Stimulated activated CD8-positive, alpha-beta memory T cell treated with anti-CD3 and anti-CD28 coated beads, Interleukin-2, amount 100 ng/mL, for 1 hour (primary cell): ENCODE measurements at places on chromosomes 4 and X.

DNA sequence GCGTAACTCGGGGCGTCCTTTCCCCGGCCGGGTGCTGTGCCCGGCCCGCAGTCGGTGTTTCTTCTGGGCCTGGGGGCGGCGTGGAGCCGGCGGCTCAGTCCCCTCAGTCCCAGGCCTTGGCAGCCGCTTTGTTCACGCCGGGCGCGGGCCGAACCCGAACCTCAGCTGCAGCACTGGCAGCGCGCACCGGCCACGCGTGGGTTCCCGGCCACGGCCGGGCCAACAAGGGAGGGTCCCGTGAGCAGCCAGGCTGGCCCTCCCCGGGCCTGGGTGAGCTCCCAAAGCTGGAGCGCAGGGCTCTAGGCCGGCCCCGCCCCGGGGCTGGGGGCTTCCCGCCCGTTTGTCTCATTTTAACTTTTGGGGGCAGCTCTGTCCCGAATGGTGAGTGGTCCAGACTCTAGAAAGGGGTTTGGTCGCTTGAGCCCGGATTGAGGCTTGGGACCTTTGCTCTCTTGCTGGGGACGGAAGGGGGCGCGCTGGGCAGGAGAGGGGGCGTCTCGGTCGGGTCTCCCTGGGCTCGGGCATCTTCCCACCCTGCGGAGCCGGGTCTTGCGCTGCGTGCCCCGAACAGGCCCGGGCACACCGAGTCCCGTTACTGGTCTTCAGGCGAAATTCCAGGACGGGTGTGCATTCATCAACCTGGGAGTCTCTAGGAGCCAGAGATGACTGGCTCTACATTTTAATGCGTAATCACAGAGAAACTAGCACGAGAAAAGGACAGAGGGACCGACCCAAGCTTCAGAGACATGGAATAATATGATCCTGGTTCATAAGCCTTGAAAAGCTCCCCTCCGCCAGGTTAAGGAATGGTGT is 177.1 kb downstream of the CBR4 start:
- no peak for DNase-seq

DNA sequence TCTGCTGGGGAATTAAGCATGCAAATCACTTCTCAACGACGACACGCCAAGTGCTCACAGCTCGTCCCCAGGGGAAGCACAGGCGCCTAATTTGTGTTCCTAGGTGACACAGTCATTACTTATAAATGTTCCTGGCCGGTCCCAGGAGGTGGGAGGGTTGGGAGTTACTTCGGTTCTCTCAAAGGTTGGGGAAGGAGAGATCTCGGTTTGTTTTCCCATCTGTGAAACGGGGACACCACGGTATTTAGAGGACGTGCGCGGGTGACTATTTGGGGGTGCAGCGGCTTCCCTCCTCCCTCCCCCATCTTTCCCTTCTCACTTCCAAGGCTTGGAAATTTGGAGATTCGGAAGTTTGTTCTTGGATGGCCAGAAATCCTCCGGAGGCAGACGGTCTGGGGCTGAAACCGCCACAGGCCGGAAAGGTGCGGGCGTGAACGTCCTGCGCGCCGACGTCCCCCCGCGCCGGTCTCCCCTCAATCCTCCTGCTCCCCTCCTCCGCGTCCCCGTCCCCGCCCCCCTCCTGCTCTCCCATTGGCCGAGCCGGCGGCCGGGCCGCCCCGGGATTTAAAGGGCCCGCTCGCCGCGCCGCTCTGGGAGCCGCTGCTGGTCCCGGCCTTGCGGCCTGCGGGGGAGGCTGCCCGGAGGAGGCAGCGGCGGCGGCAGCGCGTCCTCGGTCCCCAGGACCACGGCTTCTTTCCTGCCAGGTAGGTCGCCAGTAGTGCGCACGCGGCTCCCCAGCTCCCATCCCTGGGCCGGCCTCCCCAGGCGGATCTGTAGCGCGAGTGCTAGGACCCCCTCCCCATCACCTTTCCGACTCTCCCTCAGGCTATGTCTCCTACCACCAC is at the start of gene PORCN:
Gene PORCN, plus strand, starts transcription at position 593 of the 845 bp plus-strand sequence. CDS start 829 bp downstream, outside the sequence.
- DNase-seq: peak; percentile 65

DNA sequence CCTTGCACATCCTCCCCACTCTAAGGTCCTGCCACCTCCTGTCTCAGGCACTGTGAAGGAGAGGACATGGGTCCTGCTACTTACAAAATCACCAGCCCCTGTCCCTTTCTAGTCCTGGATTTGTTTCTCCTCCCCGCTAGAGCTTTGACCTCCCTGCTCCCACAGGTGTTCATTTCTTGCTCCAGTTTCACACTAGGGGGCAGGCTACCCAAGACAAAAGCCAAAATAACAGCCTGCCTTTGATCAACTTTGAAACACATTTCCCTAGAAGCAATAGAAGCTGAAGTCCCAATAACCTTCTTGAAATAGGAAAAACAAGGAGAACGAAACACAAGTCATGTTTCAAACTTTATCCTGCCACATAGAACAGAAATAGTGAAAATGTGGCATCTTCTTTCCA is 164.4 kb downstream of the QDPR start:
- no peak for DNase-seq

GRCh38 chr4:159445692-159446091 is 342.8 kb downstream of the RAPGEF2 start:
- no peak for DNase-seq

DNA sequence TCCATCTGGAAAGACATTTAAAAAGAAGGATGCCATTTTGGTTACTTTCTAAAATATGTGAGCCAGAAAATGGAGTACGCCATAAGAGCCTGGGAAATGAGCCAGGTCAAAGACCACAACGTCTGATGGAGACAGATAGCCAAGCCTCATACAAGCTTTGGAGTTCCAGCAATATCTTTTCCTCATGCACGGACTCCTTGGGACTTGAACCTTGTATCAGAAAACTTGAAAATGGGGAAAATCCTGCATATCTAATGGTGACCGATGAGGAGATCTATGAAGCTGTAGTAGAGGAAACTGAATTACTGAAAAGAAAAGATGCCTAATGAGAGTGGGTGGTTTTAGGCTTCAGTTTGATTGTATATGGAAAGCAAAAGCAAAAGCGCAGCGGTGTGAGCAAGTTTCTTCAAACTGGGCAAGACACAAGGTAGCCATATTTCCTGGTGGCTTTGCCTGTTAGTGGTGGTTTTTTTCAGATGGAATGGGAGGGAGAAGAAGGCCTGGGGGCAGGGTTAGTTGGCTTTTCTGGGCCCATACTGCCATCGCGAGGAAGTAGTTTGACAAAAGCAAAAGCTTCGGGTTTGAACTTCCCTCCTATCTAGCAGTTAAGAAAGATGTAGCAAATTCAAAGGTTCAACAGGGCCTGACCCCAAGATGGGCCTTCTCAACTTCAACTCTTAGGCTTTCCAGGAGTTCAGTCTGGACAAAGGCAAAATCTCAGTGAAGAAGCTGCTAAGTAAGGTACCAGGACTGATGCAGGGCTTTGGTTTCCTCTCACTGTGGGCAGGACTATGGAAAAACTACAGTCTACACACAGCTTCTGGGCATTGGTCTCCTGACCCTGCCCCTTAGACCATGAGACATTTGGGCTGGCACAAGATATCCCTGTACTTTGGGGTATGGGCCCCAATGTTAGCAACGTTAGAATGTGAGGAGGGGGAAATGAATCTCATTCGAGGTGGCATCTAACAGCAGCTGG is 210.0 kb upstream of the STK26 start:
- DNase-seq: peak; percentile 38

GRCh38 chr4:28545986-28546385 is 1685.3 kb downstream of the STIM2 start:
- DNase-seq: no peak

DNA sequence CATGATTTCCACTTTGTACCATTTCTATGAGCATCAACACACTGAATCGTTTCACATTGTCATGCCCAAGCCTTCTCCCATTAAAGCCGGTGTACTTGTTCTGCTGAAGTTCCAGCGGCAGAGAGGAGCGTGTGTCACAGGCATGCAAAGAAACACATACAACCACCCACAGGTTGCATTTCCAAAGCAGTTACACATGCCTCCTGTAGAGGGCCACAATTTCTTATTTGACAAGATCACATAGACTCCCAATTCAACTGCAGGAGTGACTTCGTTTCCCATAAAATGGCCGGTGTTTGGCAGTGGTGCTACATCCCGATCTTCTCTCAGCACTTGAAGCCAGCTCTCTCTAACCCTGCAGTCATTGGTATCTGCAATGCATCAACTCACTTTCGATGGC is 992.6 kb downstream of the NLGN4X start:
- DNase-seq: no peak

DNA sequence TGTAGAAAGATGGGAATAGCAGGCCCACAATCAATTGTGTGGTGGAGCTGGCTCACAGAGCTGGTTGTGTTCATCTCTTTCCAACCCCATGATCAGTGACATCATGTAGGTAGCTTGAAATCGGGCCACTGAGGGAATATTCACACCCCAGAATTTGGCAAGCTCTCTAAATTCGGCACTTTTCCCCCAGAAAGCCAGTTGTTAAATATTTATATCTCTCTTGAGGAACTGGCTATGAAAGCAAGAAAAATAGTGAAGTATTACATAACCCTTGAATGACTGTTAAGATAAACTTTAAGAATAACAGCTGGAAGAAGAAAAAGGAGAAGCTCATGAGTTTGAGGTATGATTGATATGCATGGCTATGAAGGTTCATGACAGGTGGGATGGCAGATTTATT is 38.9 kb downstream of the GPRIN3 start:
- no peak for DNase-seq

- DNase-seq: no peak
Measured at GRCh38 chr4:16070203-16070602, 13.6 kb downstream of the PROM1 start.

DNA sequence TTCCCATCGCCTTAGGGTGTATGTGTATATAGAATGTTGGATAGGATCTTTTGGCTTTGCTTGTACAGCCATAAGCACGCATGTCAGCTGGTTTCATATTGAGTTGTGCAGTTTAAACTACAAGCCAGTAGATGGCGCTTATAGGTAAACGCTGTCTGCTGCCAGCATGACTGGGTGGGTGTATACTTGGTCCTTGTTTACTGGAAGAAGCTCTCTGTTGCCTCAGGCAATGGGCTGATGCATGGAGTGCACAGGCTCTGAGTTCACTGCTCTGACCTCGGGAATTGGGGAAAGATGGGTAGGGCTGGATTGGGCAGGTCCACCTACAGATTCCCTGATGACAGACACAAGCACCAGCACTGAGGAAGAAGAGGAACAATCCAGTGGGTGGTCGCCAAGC is 831.5 kb downstream of the STIM2 start:
- DNase-seq: no peak

DNA sequence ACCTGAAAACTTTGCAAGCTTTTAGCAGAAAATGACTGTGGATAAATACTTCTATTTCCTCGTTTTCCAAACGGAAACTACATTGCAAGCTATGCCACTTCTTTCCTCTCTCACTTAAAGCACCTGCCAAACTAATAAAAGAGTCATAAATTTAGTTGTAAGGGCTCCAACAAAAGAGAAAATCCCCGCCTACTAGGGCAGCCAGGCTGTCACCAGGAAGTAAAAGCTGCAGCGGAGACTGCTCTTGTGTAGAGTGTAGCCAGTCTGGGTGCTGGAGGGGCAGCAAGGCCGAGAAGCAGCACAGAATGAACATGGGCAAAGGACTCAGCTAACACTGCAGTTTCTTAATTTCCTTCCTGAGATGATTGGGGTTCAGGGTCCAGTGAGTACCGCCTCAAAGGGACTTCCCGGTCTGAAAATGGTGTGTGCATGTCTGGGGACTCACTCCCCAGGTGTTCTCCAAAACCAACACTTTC is 89.3 kb upstream of the MAML3 start:
- no peak for DNase-seq

DNA sequence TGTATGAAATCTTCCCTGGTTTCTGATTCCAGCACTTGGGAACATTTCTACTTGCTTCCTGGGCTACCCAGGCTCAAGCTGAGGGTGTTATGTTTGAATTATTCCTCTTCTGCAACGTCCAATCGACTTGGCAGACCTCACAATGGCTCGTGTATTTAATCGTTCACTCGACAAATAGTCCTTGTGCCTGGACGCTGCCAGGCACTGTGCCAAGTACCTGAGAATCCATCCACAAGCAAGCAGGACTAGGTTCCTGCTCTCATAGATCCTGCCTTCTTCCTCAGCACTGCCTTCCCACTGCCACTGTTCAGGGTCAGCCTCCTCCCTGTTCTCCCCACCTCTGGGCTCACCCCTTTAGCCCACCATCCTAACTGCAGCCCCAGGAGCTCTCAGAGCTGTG is 113.3 kb downstream of the EFNB1 start:
- no peak for DNase-seq

DNA sequence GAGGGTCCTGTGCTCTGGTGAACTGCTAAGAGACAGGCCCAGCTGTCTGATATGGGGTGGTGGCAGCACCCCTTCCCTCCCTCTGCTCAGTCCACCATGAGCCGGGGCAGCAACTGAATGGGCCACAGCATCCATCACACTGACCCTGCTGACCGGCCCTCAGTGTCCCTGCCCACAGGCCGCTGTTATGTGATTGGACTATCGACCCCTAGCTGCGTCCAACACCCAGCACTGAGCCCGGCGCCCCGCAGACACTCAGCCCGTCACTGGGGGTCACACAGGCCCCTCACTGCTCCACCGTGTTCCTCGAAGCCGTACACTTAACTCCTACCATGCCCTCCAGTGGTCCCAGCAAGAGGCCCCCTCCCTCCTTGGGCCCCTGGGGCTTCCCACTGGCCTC is 88.8 kb upstream of the PSAPL1 start:
- DNase-seq: no peak

DNA sequence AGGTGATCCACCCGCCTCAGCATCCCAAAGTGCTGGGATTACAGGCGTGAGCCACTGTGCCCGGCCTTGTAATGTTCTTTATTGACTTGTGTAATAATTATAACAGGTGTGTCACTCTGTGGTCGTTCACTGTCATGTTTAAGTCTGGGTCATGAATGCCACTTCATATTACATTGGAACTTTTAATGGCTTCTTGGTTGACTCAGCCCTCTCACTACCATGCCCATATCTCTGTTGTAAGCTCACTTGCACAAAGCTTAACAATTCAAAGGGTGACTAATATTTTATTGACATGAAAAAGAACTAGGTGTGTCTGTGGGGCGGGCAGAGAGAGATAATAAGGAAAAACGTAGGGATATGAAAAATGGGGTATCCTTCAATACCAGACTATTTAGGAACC is 639.7 kb upstream of the ACTRT1 start:
- DNase-seq: no peak

- no peak for DNase-seq
Measured at GRCh38 chrX:25108481-25108880, 92.7 kb upstream of the ARX start.

GRCh38 chr4:77493829-77494551 is 111.6 kb upstream of the CXCL13 start:
- no peak for DNase-seq

- DNase-seq: no peak
Measured at GRCh38 chrX:42247241-42247640, 323.9 kb upstream of the CASK start.
